ENCODE measurements at places on chromosomes 5 and 9.

- DNase-seq = no peak
Measured at GRCh38 chr5:169248996-169249395, 51.9 kb downstream of the SLIT3 start.

DNA sequence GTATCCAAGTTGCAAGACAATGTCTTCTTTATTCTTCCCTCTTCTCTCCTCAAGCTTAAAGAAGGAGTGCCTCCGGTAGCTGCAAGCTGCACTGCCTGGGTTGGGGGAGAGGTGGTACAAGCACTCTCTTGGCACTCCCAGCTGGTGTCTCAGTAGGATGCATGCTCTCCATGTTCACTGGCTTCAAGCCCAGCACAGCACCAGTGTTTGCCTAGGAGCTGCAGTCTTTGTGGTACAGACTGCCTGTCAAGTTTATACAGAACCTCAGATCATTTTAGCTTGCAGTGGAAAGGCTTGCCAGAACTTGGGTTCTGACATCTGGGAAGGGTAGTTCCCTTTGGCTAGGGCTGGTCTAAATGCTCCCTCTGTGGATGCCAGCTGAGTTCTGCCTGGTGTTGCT, 505.6 kb downstream of the MAN2A1 start:
- no peak for DNase-seq

DNA sequence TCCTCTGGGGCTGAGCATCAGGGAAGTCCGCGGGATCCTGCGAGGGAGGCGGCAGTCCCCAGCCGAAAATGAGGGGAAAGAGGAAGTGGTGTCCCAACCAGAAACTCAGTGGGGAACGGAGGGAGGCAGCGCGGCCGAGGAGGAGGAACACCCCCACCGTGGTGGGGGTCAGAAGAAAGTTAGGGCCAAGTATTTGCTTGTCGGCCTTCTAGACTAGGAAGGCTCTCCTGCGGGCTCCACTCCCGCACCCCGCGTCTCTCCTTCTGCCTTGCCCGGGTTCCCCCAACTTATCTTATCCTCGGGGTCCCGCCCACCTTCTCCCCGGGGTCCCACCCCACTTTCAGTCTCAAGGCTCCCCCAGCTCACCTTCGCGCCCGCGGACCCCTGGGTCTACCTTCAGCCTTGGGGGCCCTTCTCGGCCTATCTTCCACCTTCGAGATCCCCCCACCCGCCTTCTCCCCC, 557 bp upstream of the PHF2 start:
- peak; percentile 62 for DNase-seq

DNA sequence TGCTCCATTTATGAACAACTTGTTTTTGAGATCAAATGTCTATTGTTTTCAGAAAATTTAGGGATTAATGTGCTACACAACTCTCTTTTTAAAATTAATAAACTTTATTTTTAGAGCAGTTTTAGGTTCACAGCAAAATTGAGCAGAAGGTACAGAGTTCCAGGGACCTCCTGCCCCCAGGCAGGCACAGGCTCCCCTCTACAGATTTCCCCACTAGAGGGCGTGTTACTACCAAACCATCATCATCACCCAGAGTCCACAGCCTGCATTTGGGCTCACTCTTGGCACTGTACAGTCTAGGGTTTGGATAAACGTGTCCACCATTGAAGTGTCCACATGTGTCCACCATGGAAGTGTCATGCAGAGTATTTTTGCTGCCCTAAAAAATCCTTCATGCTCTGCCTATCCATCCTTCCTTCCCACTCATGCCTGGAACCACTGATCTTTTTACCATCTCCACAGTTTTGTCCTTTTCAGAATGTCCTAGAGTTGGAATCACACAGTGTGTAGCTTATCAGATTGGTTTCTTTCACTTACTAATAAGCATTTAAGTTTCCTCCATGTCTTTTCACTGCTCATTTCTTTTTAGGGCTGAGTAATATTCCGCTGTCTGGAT, 61.7 kb downstream of the MRPL36 start:
- no peak for DNase-seq

DNA sequence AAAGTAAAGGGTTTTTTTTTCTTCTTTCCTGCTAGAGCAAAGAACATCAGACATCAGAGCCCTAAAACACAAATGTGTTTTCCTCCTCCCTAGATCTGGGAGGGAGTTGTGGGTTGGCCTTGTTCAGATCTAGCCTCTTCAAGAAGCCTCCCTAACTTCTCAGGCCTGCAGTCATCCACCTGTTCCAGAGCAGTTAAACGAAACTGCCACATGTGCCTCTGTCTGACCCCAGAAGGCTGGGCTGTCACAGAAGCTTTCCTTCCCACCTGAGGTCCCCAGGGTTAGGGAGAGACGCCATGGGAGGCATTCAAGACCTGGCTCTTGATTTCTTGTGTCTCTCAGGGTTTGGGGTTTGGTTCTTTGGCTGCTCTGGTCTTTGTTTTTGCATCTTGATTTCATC, 87.0 kb downstream of the DAB2IP start:
- DNase-seq = no peak

DNA sequence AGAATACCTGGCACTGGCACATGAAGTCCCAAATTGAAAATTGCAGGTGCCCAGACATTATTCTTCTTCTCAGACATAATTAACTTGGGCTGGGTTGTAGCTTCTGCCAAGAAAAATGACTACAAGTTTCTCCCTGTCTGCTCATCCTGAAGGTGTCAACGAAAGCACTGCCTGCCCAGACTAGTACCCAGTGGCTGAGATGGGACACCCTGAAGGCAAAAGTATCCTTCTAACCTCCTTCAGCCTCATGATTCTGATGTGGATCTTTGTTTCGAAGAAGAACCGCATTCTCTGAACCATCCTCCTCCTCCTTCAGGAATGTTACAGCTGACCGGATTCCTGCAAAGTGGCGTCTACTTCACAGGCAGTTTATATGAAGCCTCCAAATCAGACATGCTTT, 161.1 kb upstream of the FST start:
- DNase-seq = no peak

- DNase-seq = no peak
Measured at GRCh38 chr9:115327436-115328122, 209.6 kb upstream of the TNC start.

DNA sequence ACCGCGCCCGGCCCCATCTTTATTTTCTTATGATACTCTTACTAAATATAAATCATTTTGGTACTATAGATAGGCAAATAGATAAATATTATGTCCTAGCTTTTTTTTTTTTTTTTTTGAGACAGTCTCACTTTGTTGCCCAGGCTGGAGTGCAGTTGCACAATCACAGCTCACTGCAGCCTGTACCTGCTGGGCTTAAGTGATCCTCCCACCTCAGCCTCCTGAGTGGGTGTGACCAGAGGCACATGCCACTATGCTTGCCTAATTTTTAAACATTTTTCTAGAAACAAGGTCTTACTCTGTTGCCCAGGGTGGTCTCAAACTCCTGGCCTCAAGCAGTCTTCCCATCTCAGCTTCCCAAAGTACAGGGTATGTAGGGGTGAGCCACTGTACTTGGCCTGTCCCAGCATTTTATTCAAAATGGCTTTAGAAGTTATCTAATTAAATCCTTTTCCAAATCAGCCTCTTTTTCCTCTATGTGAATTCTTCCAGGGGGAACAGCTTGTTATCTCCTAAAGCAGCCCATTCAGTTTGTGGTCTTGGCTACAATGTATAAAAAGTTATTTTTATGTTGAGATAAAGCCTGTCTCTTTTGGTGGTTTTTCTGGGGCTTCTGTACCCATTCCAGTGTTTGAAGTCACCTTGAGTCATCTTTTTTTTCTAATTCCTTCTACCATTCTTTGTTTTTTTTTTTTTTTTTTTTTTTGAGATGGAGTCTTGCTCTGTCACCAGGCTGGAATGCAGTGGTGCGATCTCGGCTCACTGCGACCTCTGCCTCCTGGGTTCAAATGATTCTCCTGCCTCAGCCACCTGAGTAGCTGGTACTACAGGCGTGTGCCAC, 12.1 kb downstream of the MELK start:
- DNase-seq = no peak

DNA sequence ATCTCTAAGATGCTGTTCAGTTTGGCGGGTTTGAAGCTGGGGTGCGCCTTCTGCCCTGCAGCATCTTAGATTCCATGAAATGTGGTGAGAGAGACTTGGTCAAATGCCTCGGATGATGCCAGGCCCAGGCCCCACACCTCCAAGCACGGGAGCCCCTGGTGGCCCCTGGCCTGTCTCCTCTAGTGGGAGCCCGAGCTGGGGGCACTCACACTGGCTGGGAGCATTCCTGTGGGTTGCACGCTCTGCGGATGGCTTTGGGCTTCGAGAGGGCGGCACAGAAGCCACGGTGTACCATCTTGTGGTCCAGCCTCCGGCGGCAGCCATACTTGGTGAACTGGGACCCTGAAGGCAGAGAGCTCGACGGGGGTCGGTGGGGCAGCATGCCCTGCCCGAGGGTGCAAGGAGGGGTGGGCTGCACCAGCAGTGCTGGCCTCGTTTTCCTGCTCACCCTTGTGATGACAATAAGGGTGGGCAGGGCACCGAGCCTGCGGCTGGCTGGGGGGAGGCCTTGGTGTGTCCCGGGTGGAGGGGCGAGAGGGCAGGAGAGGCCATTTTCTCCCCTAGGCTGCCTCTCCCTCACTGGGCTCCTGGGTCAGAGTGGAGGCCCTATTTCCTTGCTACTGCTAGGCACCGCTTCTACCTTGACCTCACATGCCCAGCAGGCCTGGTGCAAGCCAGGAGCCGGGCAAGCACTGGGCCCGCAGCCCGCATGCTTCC, 65.8 kb downstream of the ZNF354C start:
- no peak for DNase-seq

DNA sequence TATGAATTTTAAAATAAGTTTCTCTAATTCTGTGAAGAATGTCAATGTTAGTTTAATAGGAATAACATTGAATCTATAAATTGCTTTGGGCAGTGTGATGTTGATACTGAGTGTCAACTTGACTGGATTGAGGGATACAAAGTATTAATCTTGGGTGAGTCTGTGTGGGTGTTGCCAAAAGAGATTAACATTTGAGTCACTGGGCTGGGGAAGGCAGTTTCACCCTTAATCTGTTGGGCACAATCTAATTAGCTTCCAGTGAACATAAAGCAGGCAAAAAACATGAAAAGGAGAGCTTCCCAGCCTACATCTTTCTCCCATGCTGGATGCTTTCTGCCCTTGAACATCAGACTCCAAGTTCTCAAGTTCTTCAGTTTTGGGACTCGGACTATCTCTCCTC, 832.0 kb upstream of the ARRDC3 start:
- DNase-seq = no peak

GRCh38 chr5:129960831-129961230, 56.6 kb downstream of the CHSY3 start:
- DNase-seq = no peak

DNA sequence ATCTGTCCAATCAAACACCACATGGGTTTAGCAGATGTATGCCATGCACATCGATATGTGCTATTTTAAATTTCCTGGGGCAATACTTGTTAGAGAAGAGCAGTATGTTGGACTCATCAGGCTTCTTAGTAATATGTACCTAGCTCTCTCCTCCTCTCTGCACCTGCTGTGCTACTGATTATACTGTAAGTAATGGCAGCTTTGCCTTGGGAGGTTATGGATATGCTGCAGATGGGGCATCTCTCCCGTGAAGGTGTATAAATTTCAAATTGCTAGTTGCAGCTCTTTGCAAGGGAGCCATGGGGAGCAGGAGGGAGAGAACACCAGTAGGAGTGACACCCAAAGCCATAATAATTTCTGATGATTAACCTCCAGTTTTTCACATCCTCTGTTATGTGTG, 101.5 kb downstream of the SPATA31D1 start:
- no peak for DNase-seq

DNA sequence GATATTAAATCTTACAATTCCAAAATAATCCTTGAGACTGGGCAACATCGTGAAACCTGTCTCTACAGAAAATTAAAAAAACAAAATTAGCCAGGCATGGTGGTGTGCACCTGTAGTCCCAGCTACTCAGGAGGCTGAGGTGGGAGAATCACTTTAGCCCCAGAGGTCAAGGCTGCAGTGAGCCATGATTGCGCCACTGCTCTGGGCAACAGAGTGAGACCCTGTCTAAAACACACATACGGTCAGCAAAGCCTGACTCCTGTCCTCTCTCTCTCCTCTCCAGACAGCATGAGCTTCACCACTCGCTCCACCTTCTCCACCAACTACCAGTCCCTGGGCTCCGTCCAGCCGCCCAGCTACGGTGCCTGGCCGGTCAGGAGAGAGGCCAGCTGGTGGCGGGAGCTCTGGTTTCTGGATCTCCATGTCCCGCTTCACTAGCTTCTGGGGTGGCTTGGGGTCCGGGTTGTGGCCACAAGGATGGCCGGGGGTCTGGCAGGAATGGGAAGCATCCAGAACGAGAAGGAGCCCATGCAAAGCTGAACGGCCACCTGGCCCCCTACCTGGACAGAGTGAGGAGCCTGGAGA, 9.0 kb upstream of the PDCL start:
- DNase-seq = no peak

GRCh38 chr5:150340614-150341255, 16.8 kb upstream of the TCOF1 start:
- peak; percentile 13 for DNase-seq

DNA sequence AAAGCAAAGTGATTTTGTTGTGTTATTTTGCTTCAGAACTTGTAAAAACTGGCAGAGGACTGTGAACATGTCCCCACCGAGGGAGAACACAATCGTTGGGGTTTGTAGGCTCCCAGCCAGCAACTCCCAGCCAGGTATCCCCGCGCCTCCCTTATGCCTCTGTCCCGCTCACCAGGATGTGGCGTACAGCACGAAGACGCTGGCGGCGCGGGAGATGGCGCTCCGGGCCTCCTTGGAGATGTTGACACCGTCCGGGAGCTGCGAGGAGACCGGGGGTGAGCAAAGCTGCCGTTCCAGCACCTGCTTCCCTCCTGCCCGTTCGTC, 630 bp downstream of the POLE3 start:
- no peak for DNase-seq

- no peak for DNase-seq
Measured at GRCh38 chr5:35890021-35891020, 33.6 kb downstream of the IL7R start.

- DNase-seq = no peak
Measured at GRCh38 chr9:124386201-124386600, 29.0 kb downstream of the PSMB7 start.

GRCh38 chr5:135053989-135054388, 20.0 kb upstream of the PITX1 start:
- DNase-seq = no peak
